ENCODE measurements at places on chromosomes 2 and 18. TPM values are rescaled to one million over a fixed set of nuclear protein-coding genes. Genes with fewer than 3 reads are reported as not detected.

Gene CHRNG
- polyA plus RNA-seq, result not detected

Gene LYPD6B
- not detected for polyA plus RNA-seq

- no peaks in the 10 kb centered on the region for H3K4me1 ChIP-seq
- no peaks in the 10 kb centered on the region for H3K36me3 ChIP-seq
- H3K4me3 ChIP-seq, result no peak overlapping the region
- DNase-seq, result no peak
These were observed 14.2 kb upstream of the DOCK10 start for GRCh38 chr2:225056330-225057073.

GRCh38 chr2:164661349-164661748 lies 40.1 kb upstream of the GRB14 start:
- no peak overlapping the region for H3K4me3 ChIP-seq
- H3K36me3 ChIP-seq, result no peaks in the 10 kb centered on the region
- DNase-seq, result no peak
- H3K27ac ChIP-seq, result no peak overlapping the region
- no peaks in the 10 kb centered on the region for H3K4me1 ChIP-seq
- no peaks in the 10 kb centered on the region for H3K27me3 ChIP-seq

Gene DSC1
- not detected for polyA plus RNA-seq

Gene PIEZO2
- polyA plus RNA-seq, result not detected

- DNase-seq, result no peak
- no peaks in the 10 kb centered on the region for H3K36me3 ChIP-seq
- H3K4me3 ChIP-seq, result no peak overlapping the region
- no peaks in the 10 kb centered on the region for H3K4me1 ChIP-seq
- H3K27me3 ChIP-seq, result no peaks in the 10 kb centered on the region
These were observed 447.2 kb upstream of the SPHKAP start for GRCh38 chr2:228628682-228629081.

DNA sequence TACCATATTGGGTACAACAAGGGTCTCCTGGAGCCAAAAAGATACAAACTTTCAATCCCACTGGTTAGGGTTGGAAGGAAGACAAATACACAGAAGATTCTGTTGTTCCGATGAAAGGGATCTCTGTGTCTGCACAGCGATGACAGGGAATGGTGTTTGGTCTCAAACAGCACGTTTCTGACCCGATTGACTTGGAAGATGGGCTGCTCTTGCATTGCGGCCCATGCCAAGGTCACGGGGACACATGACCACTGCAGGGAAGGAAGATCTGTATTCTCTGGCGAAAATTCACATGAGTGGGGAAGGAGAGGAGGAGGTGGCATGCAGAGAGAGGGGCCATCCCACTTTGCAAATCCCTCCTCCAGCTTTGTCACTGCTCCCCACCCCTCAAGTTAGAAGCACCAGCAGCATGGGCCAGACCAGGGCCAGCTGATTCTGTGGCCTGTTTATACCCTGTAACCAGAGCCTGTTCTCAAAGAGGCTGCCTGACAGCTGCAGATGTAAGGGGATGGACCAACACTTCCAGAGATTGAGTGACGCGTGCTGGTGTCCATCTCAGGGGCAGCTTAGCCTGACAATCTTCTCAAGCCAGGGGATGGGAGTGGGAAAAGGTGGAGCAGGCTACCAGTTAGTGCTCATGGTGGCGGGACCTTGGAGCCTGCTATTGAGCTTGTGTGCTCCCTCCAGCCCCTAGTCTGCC lies 57.2 kb downstream of the TNP1 start:
- H3K27me3 ChIP-seq, result no peaks in the 10 kb centered on the region
- no peak overlapping the region for H3K27ac ChIP-seq
- no peak for DNase-seq
- no peaks in the 10 kb centered on the region for H3K36me3 ChIP-seq
- H3K4me3 ChIP-seq, result no peak overlapping the region

Gene CDH20
- polyA plus RNA-seq, result not detected

GRCh38 chr2:3911882-3912455 lies 208.6 kb downstream of the DCDC2C start:
- H3K36me3 ChIP-seq, result no peaks in the 10 kb centered on the region
- H3K27ac ChIP-seq, result no peak overlapping the region
- H3K4me1 ChIP-seq, result no peaks in the 10 kb centered on the region
- no peak for DNase-seq
- H3K4me3 ChIP-seq, result no peak overlapping the region

Gene UGT1A4
- not detected for polyA plus RNA-seq

GRCh38 chr2:122652670-122653069 lies 897.2 kb downstream of the TSN start:
- no peaks in the 10 kb centered on the region for H3K4me1 ChIP-seq
- no peaks in the 10 kb centered on the region for H3K36me3 ChIP-seq
- H3K27ac ChIP-seq, result no peak overlapping the region
- H3K27me3 ChIP-seq, result no peaks in the 10 kb centered on the region

Gene AMER3
- not detected for polyA plus RNA-seq

DNA sequence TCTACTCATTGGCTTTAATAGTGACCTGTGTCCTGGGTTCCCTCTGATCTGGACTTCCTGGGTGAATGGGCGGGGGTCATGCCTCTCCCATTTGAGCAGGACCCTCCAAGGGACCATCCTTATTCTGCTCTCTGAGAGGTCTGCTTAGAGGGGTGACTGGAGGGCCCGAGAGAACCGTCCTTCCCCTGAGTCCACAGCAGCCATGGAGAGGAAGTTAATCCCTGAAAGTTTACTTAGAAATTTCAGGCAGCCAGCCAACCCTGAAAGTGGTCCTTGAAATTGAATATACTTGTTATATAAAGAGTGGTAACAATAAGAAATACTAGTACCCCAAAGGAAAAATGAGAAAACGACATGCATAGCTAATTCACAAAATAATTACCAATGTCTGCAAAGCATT lies 226.1 kb downstream of the DYSF start:
- H3K27ac ChIP-seq, result no peak overlapping the region
- peaks cover 99% of the 10 kb centered on the region for H3K36me3 ChIP-seq
- H3K4me3 ChIP-seq, result no peak overlapping the region
- no peaks in the 10 kb centered on the region for H3K27me3 ChIP-seq
- H3K4me1 ChIP-seq, result no peaks in the 10 kb centered on the region

DNA sequence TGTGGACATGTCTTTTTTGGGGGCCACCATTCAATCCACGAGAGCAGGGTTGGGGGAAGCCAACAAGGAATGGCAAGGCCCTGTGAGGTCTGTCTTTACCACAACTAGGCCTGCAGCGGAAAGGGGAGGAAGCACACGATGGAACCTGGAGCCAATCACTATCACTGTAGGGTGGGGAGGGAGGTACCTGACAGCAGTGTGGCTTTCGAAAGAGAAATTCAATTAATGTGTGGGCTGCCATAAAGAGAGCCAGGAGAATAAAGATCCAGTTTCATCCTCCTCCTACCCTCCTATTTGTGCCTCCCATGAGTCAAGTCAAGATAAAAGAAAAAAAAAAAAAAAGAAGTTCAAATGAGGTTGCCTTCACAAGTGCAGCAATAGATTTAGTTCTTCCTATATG lies 18.9 kb upstream of the RBMS1 start:
- no peaks in the 10 kb centered on the region for H3K36me3 ChIP-seq
- H3K27me3 ChIP-seq, result no peaks in the 10 kb centered on the region
- H3K4me3 ChIP-seq, result no peak overlapping the region
- DNase-seq, result no peak
- H3K4me1 ChIP-seq, result peaks cover 1% of the 10 kb centered on the region

DNA sequence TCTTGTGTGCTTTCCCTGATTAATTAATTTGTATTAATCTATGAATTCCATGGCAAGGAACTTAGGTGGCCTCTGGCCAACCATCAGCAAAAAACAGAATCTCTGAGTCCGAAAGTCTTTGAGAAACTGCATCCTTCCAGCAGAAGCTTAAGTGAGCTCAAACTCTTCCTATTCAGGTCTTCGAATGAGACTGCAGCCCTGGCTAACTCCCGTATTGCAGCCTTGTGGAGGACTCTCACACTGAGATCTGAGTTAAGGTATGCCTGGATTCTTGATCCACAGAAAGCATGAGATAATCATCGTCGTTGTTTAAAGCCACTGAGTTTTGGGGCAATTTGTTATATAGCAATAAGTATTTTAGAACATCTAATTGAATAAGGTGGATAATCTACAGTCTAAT lies 1143.9 kb upstream of the NXPH2 start:
- H3K27me3 ChIP-seq, result no peaks in the 10 kb centered on the region
- H3K4me3 ChIP-seq, result no peak overlapping the region
- DNase-seq, result no peak
- no peaks in the 10 kb centered on the region for H3K4me1 ChIP-seq

- H3K27ac ChIP-seq, result no peak overlapping the region
- H3K36me3 ChIP-seq, result no peaks in the 10 kb centered on the region
- H3K4me3 ChIP-seq, result no peak overlapping the region
These were observed 995.6 kb upstream of the FANCL start for GRCh38 chr2:59236723-59237122.

GRCh38 chr2:120203251-120204021 lies 19.8 kb downstream of the TMEM185B start:
- no peak overlapping the region for H3K27ac ChIP-seq
- H3K4me1 ChIP-seq, result peaks cover 20% of the 10 kb centered on the region
- no peaks in the 10 kb centered on the region for H3K36me3 ChIP-seq
- H3K27me3 ChIP-seq, result no peaks in the 10 kb centered on the region

DNA sequence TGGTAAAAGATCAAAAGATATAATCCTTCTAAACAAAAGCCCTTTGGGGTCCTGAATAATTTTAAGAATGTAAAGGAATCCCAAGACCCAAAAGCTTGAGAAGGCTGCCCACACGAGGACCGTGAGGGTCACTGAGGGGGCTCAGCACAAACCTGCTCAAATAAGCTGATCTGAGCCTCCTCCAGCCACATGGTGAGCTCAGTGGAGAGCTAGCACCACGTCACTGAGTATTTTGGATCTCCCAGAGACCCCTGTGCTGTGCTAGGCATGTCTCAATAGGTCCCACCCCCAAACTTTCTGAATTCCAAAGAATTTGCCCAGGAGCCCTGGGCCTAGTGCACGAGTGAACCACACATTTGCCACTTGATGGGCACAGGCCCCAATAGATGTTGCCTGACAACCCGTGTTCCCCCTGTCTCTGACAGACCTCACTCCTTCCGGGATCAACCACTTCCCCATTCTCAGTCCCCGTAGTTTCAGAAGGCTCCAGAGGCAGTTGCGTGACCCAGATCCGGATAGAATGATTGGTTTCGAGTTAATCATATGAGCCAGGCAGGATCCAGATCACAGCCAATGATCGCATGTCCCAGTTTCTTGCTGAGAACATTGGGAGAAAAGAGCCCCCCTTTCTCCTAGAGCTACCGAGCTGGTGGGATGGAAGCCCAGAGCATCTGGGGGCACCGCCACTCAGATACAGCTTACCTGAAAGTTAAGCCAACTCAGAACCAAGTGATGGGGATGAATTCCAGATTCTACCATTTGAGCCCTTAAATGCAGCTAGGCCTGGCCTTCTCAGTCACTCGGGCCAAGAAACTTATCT lies 203.8 kb downstream of the TNS1 start:
- peak; percentile 96 for DNase-seq
- no peaks in the 10 kb centered on the region for H3K36me3 ChIP-seq
- no peak overlapping the region for H3K4me3 ChIP-seq
- H3K27me3 ChIP-seq, result no peaks in the 10 kb centered on the region
- H3K27ac ChIP-seq, result peak overlapping the region; percentile 42
- H3K4me1 ChIP-seq, result peaks cover 12% of the 10 kb centered on the region

- no peaks in the 10 kb centered on the region for H3K27me3 ChIP-seq
- no peak for DNase-seq
- H3K36me3 ChIP-seq, result no peaks in the 10 kb centered on the region
- peaks cover 6% of the 10 kb centered on the region for H3K4me1 ChIP-seq
These were observed 21.3 kb downstream of the DYTN start for GRCh38 chr2:206696910-206697309.

Gene GPR39
- 0.12 TPM for polyA plus RNA-seq

Gene CCDC74A
- not detected for polyA plus RNA-seq

Gene PTPRM
- polyA plus RNA-seq, result 2.8 TPM

- no peaks in the 10 kb centered on the region for H3K27me3 ChIP-seq
- H3K4me3 ChIP-seq, result no peak overlapping the region
- no peaks in the 10 kb centered on the region for H3K4me1 ChIP-seq
- DNase-seq, result no peak
- no peak overlapping the region for H3K27ac ChIP-seq
- no peaks in the 10 kb centered on the region for H3K36me3 ChIP-seq
These were observed 299.4 kb downstream of the ZNF516 start for GRCh38 chr18:76195601-76196000.

GRCh38 chr2:105249181-105249580 lies 7.6 kb downstream of the GPR45 start:
- no peaks in the 10 kb centered on the region for H3K27me3 ChIP-seq
- no peak overlapping the region for H3K4me3 ChIP-seq
- DNase-seq, result no peak

- H3K27ac ChIP-seq, result no peak overlapping the region
- no peak for DNase-seq
- H3K36me3 ChIP-seq, result no peaks in the 10 kb centered on the region
- no peaks in the 10 kb centered on the region for H3K27me3 ChIP-seq
- H3K4me3 ChIP-seq, result no peak overlapping the region
These were observed 501.9 kb upstream of the CHAC2 start for GRCh38 chr2:53265544-53266299.

Gene FBXO48
- 0.08 TPM for polyA plus RNA-seq

Gene POTEI
- polyA plus RNA-seq, result not detected

Gene SKA1
- polyA plus RNA-seq, result not detected

- H3K4me1 ChIP-seq, result no peaks in the 10 kb centered on the region
- no peaks in the 10 kb centered on the region for H3K36me3 ChIP-seq
- no peak for DNase-seq
- no peaks in the 10 kb centered on the region for H3K27me3 ChIP-seq
- H3K4me3 ChIP-seq, result no peak overlapping the region
These were observed 34.2 kb downstream of the FIGN start for GRCh38 chr2:163701399-163702195.

GRCh38 chr2:238100049-238100820 lies at the start of gene ESPNL:
Gene ESPNL (plus strand): TSS chr2:238100340. CDS start chr2:238100420, 80 bp downstream.
- no peak within 1 kb of the TSS for H3K4me3 ChIP-seq
- H3K27me3 ChIP-seq, result no peaks in the 10 kb centered on the region
- H3K4me1 ChIP-seq, result peaks cover 16% of the 10 kb centered on the region
- DNase-seq, result no peak
- no peak within 1 kb of the TSS for H3K27ac ChIP-seq
- no peaks in the 10 kb centered on the region for H3K36me3 ChIP-seq

DNA sequence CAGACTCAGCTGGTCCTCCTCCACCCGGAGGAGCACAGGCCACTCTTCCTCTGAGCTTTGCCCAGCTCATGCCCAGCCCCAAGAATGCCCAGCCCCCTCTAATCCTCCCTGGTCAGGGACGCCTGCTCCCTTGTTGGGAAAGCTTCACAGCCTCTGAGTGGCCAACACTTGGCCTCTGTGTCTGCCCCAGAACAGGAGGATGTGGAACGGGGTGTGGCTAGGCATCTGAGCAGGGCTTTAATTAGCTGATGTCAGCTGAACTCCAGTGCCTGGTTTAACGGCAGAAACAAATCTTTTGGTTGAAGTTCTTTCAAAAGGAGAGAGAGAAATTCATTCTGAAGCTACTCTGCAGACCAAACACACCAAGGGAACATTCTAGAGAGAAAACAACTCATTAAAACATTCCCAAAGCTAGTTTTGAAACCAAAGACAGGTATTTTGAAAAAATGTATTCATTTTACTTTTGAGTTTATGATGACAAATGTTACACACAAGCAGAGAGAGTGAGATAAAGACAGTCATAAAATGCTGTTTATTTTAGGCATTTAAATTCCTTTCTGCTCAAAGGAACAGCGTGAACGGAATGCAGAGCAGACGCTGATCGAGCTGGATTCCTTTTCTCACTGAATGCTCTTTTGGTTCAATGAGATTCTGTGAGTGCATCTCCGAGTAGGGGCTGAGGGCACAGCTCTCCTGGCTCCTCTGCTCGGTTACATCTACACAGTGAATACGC lies 63.8 kb downstream of the RTP5 start:
- H3K4me3 ChIP-seq, result no peak overlapping the region
- H3K27ac ChIP-seq, result no peak overlapping the region
- no peaks in the 10 kb centered on the region for H3K36me3 ChIP-seq
- no peaks in the 10 kb centered on the region for H3K4me1 ChIP-seq
- H3K27me3 ChIP-seq, result no peaks in the 10 kb centered on the region
